Melanocyte of skin (primary cell): ENCODE measurements at places on chromosomes 11 and 22. TPM values are rescaled to one million over a fixed set of nuclear protein-coding genes. Genes with fewer than 3 reads are reported as not detected.

OOSP1 gene
- not detected in 2 replicates for total RNA-seq

CLTCL1 gene
- 4.8 and 6.9 TPM in 2 replicates for total RNA-seq

CEND1 gene
- not detected in 2 replicates for total RNA-seq

SPON1 gene
- under 0.01 TPM in 1 of 2 replicates, not detected in the other for total RNA-seq

OR52I1 gene
- not detected in 2 replicates for total RNA-seq

SERPIND1 gene
- total RNA-seq: under 0.01 TPM in 1 of 2 replicates, not detected in the other

PTPMT1 gene
- total RNA-seq: 78.3 and 85.3 TPM in 2 replicates

FAM89B gene
- 15.5 and 22.2 TPM in 2 replicates for total RNA-seq

SCN2B gene
- total RNA-seq: not detected in 2 replicates

CDCA5 gene
- 24.2 and 29.6 TPM in 2 replicates for total RNA-seq
